ENCODE measurements at places on chromosomes 2 and 18. TPM values are rescaled to one million over a fixed set of nuclear protein-coding genes. Genes with fewer than 3 reads are reported as not detected.

Gene MGAT4A
- 2.5 TPM for total RNA-seq

Gene COLEC11
- not detected for total RNA-seq

Gene RRM2
- 217 TPM for total RNA-seq

Gene HTR2B
- not detected for total RNA-seq

Gene CCDC121
- 1.8 TPM for total RNA-seq

Gene TMEM247
- not detected for total RNA-seq
